ENCODE measurements at places on chromosomes 5 and 9. TPM values are rescaled to one million over a fixed set of nuclear protein-coding genes. Genes with fewer than 3 reads are reported as not detected.
A peak's percentile ranks its signal among the peaks of the same experiment; 100 is the strongest.

EQTN gene
- total RNA-seq, result not detected

TMC1 gene
- not detected for total RNA-seq

PTPRD gene
- total RNA-seq, result 23.9 TPM

GRCh38 chr5:77935506-77936364, 159.6 kb upstream of the TBCA start:
- peaks cover 25% of the 10 kb centered on the region for H3K27me3 ChIP-seq
- no peak overlapping the region for H3K27ac ChIP-seq
- H3K4me3 ChIP-seq, result no peak overlapping the region

NUTM2F gene
- not detected for total RNA-seq

GRCh38 chr5:140182803-140183367, 7.9 kb downstream of the CYSTM1 start:
- DNase-seq, result no peak
- H3K27me3 ChIP-seq, result no peaks in the 10 kb centered on the region
- H3K4me1 ChIP-seq, result peaks cover 30% of the 10 kb centered on the region
- peak overlapping the region; percentile 23 for H3K4me3 ChIP-seq
- H3K36me3 ChIP-seq, result no peaks in the 10 kb centered on the region
- peak overlapping the region; percentile 63 for H3K27ac ChIP-seq

NDUFAF2 gene
- total RNA-seq, result 24.5 TPM

CEL gene
- total RNA-seq, result under 0.01 TPM

DNA sequence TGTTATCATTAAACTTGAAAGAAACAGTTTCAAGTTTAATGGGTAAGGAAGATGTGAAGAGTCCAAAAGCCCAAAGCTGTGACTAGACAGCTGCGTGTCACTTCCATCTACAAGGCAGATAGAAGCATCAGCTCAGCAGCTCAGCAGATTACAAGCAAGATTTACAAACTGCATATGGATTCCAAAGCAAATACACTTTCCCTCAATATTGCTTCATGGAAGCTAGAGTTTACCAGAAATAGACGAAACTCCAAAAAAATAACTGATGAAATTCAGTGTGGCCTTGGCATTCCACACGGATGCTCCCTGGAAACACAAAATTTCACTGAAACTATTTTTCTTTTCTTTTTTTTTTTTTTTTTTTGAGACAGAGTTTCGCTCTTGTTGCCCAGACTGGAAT, 17.9 kb downstream of the MYO10 start:
- DNase-seq, result peak; percentile 83
- H3K27ac ChIP-seq, result peak overlapping the region; percentile 78
- H3K4me3 ChIP-seq, result no peak overlapping the region
- peaks cover 38% of the 10 kb centered on the region for H3K4me1 ChIP-seq
- H3K36me3 ChIP-seq, result peaks cover 4% of the 10 kb centered on the region

- H3K4me3 ChIP-seq, result no peak overlapping the region
- no peak overlapping the region for H3K27ac ChIP-seq
- no peaks in the 10 kb centered on the region for H3K27me3 ChIP-seq
- peaks cover 8% of the 10 kb centered on the region for H3K4me1 ChIP-seq
Observed at GRCh38 chr5:148844433-148845280, 18.2 kb downstream of the ADRB2 start.

DNA sequence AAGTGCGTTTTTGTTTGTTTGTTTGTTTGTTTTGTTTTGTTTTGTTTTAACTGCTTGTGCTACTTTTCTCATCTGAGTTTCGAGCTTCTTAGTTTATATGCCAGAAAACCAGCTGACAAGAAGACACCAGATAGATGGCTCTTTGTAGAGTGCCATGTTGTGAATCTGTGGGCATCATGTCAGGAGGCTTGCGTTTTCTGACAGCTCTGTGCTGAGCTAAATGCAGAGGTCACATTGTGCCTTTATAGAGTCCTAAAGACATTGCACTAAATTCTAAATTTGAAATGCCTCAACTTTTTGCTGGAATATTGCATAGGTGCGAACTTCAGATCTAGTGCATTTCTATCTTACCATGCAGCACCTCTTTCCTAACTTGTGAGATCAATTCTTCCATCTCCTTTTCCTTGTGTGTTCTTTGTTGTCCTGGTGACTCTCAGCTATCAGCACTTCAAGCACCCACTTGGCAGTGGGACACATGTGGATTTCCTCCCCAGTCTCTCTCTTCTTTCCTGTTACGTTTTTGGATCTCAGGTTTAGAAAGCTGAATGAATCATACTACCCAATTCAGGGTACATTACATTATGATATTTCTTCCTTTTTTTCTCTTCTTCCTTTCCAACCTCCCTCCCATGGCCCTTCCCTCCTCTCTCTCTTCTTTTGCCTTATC, 379.0 kb upstream of the RPS23 start:
- no peak for DNase-seq
- no peaks in the 10 kb centered on the region for H3K4me1 ChIP-seq

DNA sequence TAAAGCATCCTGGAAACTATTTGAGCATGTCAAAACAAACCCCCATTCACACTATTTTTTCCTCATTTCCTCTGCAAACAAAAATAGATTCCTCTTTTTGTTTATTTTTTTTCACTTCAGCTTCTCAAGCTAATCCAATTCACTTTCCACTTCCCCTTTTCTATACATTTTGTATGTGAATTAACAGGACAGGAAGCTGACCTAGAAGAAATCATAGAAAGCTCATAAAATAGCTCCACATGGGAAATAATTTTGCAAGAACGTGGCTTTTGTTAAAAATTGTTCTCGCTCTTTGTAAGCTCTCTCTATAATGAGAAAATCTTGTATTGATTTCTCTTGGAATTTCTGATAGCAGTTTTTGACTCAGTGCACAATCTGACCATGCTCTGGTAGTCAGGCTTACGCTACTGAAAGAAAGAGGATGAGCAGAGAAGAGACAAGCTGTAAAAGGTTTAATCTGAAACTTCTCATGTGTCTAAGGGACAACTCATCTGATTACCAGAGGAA, 215.8 kb downstream of the ADAMTS12 start:
- H3K27ac ChIP-seq, result no peak overlapping the region
- H3K27me3 ChIP-seq, result no peaks in the 10 kb centered on the region
- DNase-seq, result no peak
- peaks cover 4% of the 10 kb centered on the region for H3K4me1 ChIP-seq

DOK3 gene
- total RNA-seq, result 1.5 TPM

DNA sequence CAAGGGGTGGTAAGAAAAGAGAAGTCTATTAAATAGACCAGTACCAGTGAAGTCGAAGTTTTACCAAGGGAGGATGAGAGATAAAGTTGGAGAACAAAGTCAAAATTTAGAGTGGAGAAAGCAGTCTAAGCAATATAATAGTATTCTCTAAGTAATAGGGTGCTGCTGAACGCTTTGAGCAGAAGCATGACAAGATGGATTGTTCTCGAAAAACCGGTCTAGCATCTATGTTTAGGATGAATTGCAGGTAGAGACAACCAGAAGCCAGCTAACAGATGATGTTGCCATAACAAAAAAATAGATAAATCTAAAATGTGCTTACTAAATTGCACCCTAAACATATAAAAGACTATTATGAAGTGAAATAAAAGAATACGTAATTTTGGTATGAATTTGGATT, 237.0 kb downstream of the PRELID2 start:
- H3K27ac ChIP-seq, result no peak overlapping the region
- H3K4me1 ChIP-seq, result no peaks in the 10 kb centered on the region
- DNase-seq, result no peak
- no peaks in the 10 kb centered on the region for H3K27me3 ChIP-seq
- no peak overlapping the region for H3K4me3 ChIP-seq

- DNase-seq, result peak; percentile 69
- peaks cover 4% of the 10 kb centered on the region for H3K27me3 ChIP-seq
- H3K4me3 ChIP-seq, result no peak overlapping the region
- H3K36me3 ChIP-seq, result no peaks in the 10 kb centered on the region
- H3K27ac ChIP-seq, result no peak overlapping the region
Observed at GRCh38 chr9:32378496-32378895, 5.9 kb upstream of the ACO1 start.

GRCh38 chr5:117945258-117945657, 1043.1 kb downstream of the DTWD2 start:
- no peaks in the 10 kb centered on the region for H3K27me3 ChIP-seq
- no peaks in the 10 kb centered on the region for H3K36me3 ChIP-seq
- no peaks in the 10 kb centered on the region for H3K4me1 ChIP-seq

TLR4 gene
- 46.7 TPM for total RNA-seq

DNA sequence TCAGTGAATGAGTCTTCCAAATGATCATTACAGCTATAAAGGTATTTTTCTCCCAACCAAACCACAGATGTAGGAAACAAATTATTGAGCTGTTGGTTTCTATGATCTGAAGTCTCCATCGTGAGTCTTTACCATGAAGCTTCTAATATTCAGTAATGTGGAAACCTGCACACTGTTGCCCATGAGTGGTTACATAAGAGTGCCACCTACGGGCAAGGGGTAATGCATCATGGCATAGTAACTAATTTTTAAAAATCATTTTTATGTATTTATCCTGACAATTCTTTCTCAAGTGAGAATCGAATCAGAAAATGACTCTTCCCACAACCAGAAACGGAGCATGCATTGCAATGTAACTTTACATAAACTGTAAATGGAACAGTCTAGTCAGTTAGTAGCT, 282.5 kb upstream of the SMARCA2 start:
- no peak overlapping the region for H3K4me3 ChIP-seq
- no peaks in the 10 kb centered on the region for H3K36me3 ChIP-seq
- no peak for DNase-seq
- H3K27me3 ChIP-seq, result no peaks in the 10 kb centered on the region

ADAMTS12 gene
- total RNA-seq, result 8.3 TPM

GRCh38 chr9:83002329-83002728, 60.6 kb downstream of the RASEF start:
- no peak overlapping the region for H3K4me3 ChIP-seq
- no peaks in the 10 kb centered on the region for H3K27me3 ChIP-seq
- no peak for DNase-seq
- no peaks in the 10 kb centered on the region for H3K36me3 ChIP-seq

PNPLA7 gene
- 2.7 TPM for total RNA-seq

IL13 gene
- total RNA-seq, result not detected

DNA sequence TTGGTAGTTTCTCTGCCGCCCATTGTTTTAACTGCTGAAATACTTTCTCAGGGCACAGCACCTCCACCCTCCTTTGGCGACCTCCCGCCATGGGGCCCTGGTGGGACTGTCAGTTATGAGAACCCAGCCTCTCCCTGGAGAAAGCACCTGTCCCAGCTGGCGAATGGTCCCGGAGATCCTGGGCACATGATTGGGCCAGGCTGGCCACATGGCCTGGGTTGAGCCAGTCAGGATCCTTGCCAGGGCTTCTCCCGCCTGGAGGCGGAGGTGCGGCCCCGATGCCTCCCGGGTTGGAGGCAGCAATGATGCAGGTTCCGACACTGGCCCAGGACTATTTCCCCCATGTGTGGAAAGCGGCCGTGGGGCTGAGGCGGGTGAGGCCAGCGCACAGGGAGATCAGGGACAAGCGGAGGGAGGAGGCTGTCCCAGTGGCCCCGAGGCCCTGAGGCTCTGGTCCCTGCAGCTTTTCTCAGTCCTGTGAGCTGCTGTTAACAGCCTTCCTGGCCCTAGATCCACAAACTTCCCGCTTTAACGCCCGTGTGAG, 13.6 kb downstream of the UNC5A start:
- no peaks in the 10 kb centered on the region for H3K36me3 ChIP-seq
- H3K4me1 ChIP-seq, result no peaks in the 10 kb centered on the region
- H3K27me3 ChIP-seq, result peaks cover 12% of the 10 kb centered on the region
- no peak for DNase-seq

DNA sequence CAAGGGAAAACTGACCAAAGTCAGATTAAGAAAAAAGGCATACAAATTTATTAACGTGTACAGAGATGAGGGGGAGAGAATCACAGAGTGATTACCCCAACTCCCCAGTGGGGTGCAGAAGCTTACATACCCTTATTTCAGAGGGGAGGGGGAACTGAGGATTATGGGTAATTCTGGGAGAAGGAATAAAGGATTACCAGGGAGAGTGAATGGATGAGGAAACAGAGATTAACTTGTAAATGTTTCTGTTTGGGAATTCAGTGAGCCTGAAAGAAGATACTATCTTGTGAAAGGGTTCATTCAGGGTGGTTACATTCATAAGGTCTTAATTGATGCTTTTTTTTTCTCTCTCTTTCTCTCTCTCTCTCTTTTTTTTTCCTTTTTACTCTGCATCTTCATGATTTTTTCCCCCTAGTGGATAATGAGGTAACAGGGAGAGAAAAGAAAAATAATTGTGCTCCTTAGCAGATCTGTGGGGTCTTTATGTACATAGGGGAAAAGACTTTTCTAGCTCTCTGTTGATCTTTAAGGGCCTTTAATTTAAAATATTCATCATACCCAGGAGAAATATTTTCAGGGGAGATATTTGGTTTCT, 49.4 kb downstream of the TARS1 start:
- H3K27me3 ChIP-seq, result no peaks in the 10 kb centered on the region
- no peak for DNase-seq
- no peaks in the 10 kb centered on the region for H3K36me3 ChIP-seq
- peaks cover 4% of the 10 kb centered on the region for H3K4me1 ChIP-seq
- H3K4me3 ChIP-seq, result no peak overlapping the region
- H3K27ac ChIP-seq, result no peak overlapping the region

GRCh38 chr9:33158843-33159776, 8.0 kb downstream of the B4GALT1 start:
- peak overlapping the region; percentile 44 for H3K4me3 ChIP-seq
- H3K27ac ChIP-seq, result peak overlapping the region; percentile 95
- no peak for DNase-seq
- no peaks in the 10 kb centered on the region for H3K27me3 ChIP-seq
- peaks cover 4% of the 10 kb centered on the region for H3K36me3 ChIP-seq

- H3K27ac ChIP-seq, result no peak overlapping the region
- no peaks in the 10 kb centered on the region for H3K27me3 ChIP-seq
- no peaks in the 10 kb centered on the region for H3K36me3 ChIP-seq
- no peaks in the 10 kb centered on the region for H3K4me1 ChIP-seq
Observed at GRCh38 chr5:3030511-3031165, 279.2 kb upstream of the IRX2 start.

DNA sequence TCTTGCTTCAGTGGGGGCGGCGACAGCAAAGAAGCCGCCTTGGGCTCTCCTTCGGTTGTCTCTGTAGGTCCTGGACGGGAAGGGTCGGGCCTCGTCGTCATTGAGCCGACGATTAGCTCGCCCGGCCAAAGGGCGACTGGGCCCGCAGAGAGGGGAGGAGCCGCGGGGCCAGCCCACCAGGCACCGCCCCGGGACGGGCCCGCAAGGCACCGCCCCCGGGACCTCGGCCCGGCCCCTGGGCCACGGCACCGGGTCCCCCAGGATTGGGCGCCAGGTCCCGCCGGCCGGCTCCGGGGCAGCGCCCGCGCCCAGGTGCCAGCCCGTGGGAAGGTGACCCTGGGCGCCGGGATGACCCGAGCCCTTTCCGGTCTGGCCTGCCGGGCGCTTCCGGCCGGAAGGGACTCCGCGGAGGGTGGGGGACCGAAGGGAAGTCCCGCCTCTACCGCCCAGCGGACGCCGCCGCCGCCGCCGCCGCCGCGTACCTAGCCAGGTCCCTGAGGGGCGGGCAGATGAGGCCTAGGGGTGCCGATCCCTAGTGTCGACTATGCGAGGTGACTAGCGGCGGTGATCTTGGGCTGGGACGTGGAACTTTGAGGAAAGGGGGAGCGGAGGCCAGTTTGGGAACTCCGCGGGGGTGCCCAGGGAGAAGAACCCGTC, at the start of the genes GBA2 and RGP1:
TSS of gene GBA2 (minus strand) at position 371 of the 657 bp plus-strand sequence. CDS start 524 bp downstream, outside the sequence.
TSS of gene RGP1 (plus strand) at position 430 of the 657 bp plus-strand sequence. CDS start 469 bp downstream, outside the sequence.
- H3K27ac ChIP-seq, result peak within 1 kb of the TSS; percentile 82
- peaks cover 28% of the 10 kb centered on the region for H3K4me1 ChIP-seq
- H3K36me3 ChIP-seq, result peaks cover 39% of the 10 kb centered on the region
- no peaks in the 10 kb centered on the region for H3K27me3 ChIP-seq
